ENCODE measurements at places on chromosomes 13 and 19. TPM values are rescaled to one million over a fixed set of nuclear protein-coding genes. Genes with fewer than 3 reads are reported as not detected.

The TIMM13 gene
- total RNA-seq, result 56.9 TPM

The AP1M2 gene
- not detected for total RNA-seq

The CA11 gene
- total RNA-seq, result 4.6 TPM

The PEPD gene
- 56.8 TPM for total RNA-seq

The IL17D gene
- 0.78 TPM for total RNA-seq

The CYP2A7 gene
- not detected for total RNA-seq

The DAND5 gene
- not detected for total RNA-seq

The FFAR3 gene
- total RNA-seq, result not detected

The MEDAG gene
- 13.6 TPM for total RNA-seq

The NUP58 gene
- total RNA-seq, result 35.3 TPM

The LILRA1 gene
- total RNA-seq, result not detected

The ZNF787 gene
- 9.6 TPM for total RNA-seq

The FLT3LG gene
- 3.5 TPM for total RNA-seq

The GJB6 gene
- not detected for total RNA-seq

The SIX5 gene
- 14.9 TPM for total RNA-seq

The DACH1 gene
- total RNA-seq, result 9.6 TPM

The ACP5 gene
- total RNA-seq, result 1.9 TPM

The GIPR gene
- total RNA-seq, result not detected

The PBX4 gene
- 6.0 TPM for total RNA-seq

The EXOC3L2 gene
- not detected for total RNA-seq

The WDR87 gene
- not detected for total RNA-seq

The SIGLEC12 gene
- not detected for total RNA-seq

The DOCK9 gene
- total RNA-seq, result 15.5 TPM

The CYP2F1 gene
- total RNA-seq, result not detected

The RUBCNL gene
- not detected for total RNA-seq

The BRME1 gene
- total RNA-seq, result not detected

The RFC3 gene
- total RNA-seq, result 10.9 TPM

The VSIG10L gene
- 0.91 TPM for total RNA-seq

The NLRP12 gene
- not detected for total RNA-seq

The SYNE4 gene
- 1.2 TPM for total RNA-seq

The MAST1 gene
- total RNA-seq, result 0.88 TPM

The SHISA2 gene
- total RNA-seq, result 1.7 TPM

The ZFR2 gene
- total RNA-seq, result not detected

The GAPDHS gene
- not detected for total RNA-seq

The RASGRP4 gene
- not detected for total RNA-seq

The ZNF585A gene
- total RNA-seq, result 11.6 TPM

The NLRP5 gene
- not detected for total RNA-seq

The KLK8 gene
- total RNA-seq, result not detected

The PCP2 gene
- total RNA-seq, result not detected

The ZNF737 gene
- 3.7 TPM for total RNA-seq

The SERTAD1 gene
- 35.7 TPM for total RNA-seq

The ZNF229 gene
- 6.5 TPM for total RNA-seq

The SPACA4 gene
- not detected for total RNA-seq

The SHD gene
- not detected for total RNA-seq

The TTC9B gene
- total RNA-seq, result not detected

Data from epithelial cell of alveolus of lung (primary cell).